Uterine smooth muscle cell (primary cell): ENCODE measurements at places on chromosomes 3 and 15. TPM values are rescaled to one million over a fixed set of nuclear protein-coding genes. Genes with fewer than 3 reads are reported as not detected.

Gene BBX
- total RNA-seq, result 64.4 and 77.5 TPM in 2 replicates

Gene CDHR4
- total RNA-seq, result 0.12 TPM in 1 of 2 replicates, not detected in the other

Gene TMEM45A
- total RNA-seq, result 18.7 and 39.0 TPM in 2 replicates

Gene SLC22A14
- total RNA-seq, result under 0.01 TPM in 1 of 2 replicates, not detected in the other

Gene VWA5B2
- not detected in 2 replicates for total RNA-seq

Gene NPAP1
- not detected in 2 replicates for total RNA-seq

Gene C3orf18
- 12.9 and 20.2 TPM in 2 replicates for total RNA-seq

Gene ZNF660
- 0.55 and 1.7 TPM in 2 replicates for total RNA-seq

Gene WDR49
- under 0.01 and 0.25 TPM in 2 replicates for total RNA-seq

Gene CFAP100
- total RNA-seq, result not detected in 2 replicates

Gene SPINK8
- not detected in 2 replicates for total RNA-seq

Gene CCDC39
- 0.12 TPM in 1 of 2 replicates, not detected in the other for total RNA-seq

Gene CNTN3
- total RNA-seq, result 4.2 and 5.0 TPM in 2 replicates

Gene OR5H6
- not detected in 2 replicates for total RNA-seq

Gene KIF15
- 7.4 and 27.2 TPM in 2 replicates for total RNA-seq

Gene CPN2
- not detected in 2 replicates for total RNA-seq

Gene TERC
- 597 and 759 TPM in 2 replicates for total RNA-seq

Gene PRR23B
- total RNA-seq, result not detected in 2 replicates

Gene DALRD3
- total RNA-seq, result 60.7 and 60.8 TPM in 2 replicates

Gene PEX5L
- 3.7 and 9.3 TPM in 2 replicates for total RNA-seq

Gene TMEM40
- total RNA-seq, result not detected in 2 replicates

Gene SCN5A
- total RNA-seq, result 0.66 and 0.75 TPM in 2 replicates

Gene CASR
- total RNA-seq, result not detected in 2 replicates

Gene FBXO40
- under 0.01 TPM in 1 of 2 replicates, not detected in the other for total RNA-seq

Gene TGM4
- total RNA-seq, result not detected in 2 replicates

Gene PLA2G4B
- total RNA-seq, result 1.2 and 1.9 TPM in 2 replicates

Gene SLC24A5
- total RNA-seq, result not detected in 2 replicates

Gene IL20RB
- 1.8 and 3.2 TPM in 2 replicates for total RNA-seq

Gene LIPC
- total RNA-seq, result 0.11 and 0.37 TPM in 2 replicates

Gene KLF15
- total RNA-seq, result 1.5 and 3.4 TPM in 2 replicates

Gene B3GALNT1
- 19.1 and 24.2 TPM in 2 replicates for total RNA-seq

Gene ZNF620
- 0.87 and 1.1 TPM in 2 replicates for total RNA-seq

Gene CATSPER2
- 2.1 and 2.9 TPM in 2 replicates for total RNA-seq

Gene ANKRD34C
- total RNA-seq, result not detected in 2 replicates

Gene GAP43
- total RNA-seq, result 0.50 and 1.5 TPM in 2 replicates

Gene HRG
- not detected in 2 replicates for total RNA-seq

Gene SPTBN5
- total RNA-seq, result under 0.01 and 0.11 TPM in 2 replicates

Gene KBTBD13
- total RNA-seq, result not detected in 2 replicates

Gene ISG20
- total RNA-seq, result 1.7 and 4.2 TPM in 2 replicates

Gene SLC12A6
- 25.0 and 29.5 TPM in 2 replicates for total RNA-seq

Gene ATP13A5
- not detected in 2 replicates for total RNA-seq

Gene SERINC4
- 0.11 TPM in 1 of 2 replicates, not detected in the other for total RNA-seq

Gene CYFIP1
- 111 and 126 TPM in 2 replicates for total RNA-seq

Gene C3orf49
- total RNA-seq, result not detected in 2 replicates

Gene XIRP1
- not detected in 2 replicates for total RNA-seq

Gene DNAH1
- 2.1 and 4.1 TPM in 2 replicates for total RNA-seq

Gene IQCH
- total RNA-seq, result 5.7 and 7.0 TPM in 2 replicates

Gene XCR1
- total RNA-seq, result under 0.01 TPM in 1 of 2 replicates, not detected in the other

Gene RGMA
- 0.22 and 0.50 TPM in 2 replicates for total RNA-seq

Gene PATL2
- 0.62 and 0.77 TPM in 2 replicates for total RNA-seq

Gene CCDC13
- 0.33 and 0.62 TPM in 2 replicates for total RNA-seq

Gene SLC12A1
- total RNA-seq, result not detected in 2 replicates

Gene SCAANT1
- not detected in 2 replicates for total RNA-seq

Gene OR5H14
- not detected in 2 replicates for total RNA-seq

Gene NEDD4
- 43.6 and 53.1 TPM in 2 replicates for total RNA-seq

Gene TMEM207
- total RNA-seq, result not detected in 2 replicates
